ENCODE measurements at places on chromosomes 5 and 9.
A peak's percentile ranks its signal among the peaks of the same experiment; 100 is the strongest.

DNA sequence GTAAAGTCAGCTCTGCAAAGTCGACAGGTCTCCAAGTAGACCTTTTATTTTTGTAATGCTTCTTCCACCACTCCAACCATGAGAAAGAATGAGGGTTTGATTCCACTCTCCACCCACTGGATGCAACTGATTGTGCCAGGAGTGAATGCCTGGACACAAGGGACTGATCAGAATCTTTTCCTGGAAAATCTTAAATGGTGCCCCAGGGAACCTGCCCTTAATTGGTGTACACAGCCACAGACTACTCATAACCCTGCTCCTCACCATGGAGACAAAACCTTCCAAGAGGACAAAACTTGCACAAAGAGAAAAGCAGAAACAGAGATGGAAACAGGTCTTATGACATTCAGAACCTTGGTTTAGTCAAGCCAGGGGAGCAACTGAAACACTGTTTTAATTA is 208.6 kb upstream of the BRINP1 start:
- no peak for DNase-seq

GRCh38 chr5:127508644-127509373 is 8.6 kb upstream of the PRRC1 start:
- no peak for DNase-seq

DNA sequence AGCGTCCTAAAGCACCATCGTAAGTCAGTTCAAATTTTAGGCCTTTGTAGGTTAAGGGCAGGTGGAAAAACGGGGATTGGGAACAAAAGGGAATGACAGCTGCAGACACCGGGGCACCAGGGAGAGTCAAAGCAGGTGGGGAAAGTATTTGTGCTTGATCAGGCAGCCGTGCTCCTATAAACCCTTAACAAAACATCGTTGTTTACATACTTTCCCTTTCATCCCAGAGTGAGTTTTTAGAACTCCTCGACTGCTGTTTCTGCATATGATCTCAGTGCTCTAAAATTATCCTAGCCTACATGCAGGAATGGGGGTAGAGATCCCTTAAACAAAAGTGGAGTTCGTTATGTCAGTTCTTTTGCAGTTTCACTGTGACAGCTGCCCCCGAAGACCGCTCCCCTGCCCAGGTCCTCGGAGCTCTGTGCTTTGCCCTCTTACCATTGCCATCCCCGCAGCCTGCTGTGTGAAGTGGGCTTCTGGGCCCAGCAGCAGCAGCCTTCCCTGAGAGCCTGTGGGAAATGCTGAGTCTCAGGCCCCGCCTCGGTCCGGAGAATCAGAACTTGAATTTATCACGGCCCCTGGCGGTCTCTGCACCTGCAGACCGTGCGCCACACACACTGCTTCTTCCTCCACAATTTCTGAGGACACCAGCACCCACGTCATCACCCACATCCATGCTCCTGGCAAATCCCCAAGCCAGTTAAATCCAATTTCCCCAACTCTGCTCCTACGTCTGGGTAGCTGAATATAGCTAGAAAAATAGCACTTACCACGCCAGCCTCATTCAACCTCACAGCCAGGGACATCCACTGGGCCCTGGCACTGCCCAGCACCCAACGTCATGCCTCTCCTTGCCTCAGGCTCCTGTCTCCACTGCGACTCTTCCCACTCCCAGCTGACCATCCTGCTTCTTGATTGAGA is 86.8 kb downstream of the NSUN2 start:
- no peak for DNase-seq

DNA sequence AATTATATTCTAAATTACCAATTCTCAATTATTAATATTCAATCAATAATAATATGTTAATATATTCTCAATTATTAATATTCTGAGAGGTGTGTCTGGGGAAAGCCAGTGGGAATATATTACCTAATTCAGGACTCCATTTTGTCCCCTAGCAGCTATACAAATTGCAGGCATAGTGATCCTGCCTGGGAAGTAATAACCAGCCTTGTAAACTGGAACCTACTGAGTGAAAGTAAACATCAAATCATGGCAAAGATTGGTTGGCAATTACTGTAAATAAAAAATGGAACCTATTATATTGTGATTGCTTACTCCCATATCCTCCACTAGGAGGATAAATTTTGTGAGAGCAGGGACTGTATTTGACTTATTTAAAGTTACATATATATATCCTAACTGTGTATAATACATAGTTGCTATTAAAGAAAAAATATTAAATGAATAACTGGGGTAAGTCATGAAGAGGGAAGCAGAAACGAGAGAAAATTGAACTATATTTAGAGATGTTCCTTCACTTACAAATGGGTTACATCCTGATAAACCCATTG is 150.5 kb upstream of the ELL2 start:
- DNase-seq, result no peak

DNA sequence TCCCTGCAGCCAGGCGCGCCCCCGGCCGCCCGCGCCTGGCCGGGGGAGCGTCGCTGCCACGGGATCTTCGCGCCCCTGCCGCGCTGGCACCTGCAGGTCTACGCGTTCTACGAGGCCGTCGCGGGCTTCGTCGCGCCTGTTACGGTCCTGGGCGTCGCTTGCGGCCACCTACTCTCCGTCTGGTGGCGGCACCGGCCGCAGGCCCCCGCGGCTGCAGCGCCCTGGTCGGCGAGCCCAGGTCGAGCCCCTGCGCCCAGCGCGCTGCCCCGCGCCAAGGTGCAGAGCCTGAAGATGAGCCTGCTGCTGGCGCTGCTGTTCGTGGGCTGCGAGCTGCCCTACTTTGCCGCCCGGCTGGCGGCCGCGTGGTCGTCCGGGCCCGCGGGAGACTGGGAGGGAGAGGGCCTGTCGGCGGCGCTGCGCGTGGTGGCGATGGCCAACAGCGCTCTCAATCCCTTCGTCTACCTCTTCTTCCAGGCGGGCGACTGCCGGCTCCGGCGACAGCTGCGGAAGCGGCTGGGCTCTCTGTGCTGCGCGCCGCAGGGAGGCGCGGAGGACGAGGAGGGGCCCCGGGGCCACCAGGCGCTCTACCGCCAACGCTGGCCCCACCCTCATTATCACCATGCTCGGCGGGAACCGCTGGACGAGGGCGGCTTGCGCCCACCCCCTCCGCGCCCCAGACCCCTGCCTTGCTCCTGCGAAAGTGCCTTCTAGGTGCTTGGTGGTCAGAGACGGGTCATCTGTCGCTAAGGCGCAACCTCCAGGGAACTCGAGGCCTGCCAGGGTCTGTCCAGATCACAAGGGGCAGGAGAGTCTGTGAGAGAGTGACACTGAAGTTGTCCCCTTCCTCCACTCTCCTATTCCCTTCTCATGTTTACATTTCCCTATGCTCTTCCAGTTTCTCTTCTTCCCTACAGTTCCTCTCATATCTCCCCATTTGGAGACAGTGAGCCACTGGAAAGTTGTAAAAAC is 1.3 kb downstream of the GPR150 start:
- peak; percentile 50 for DNase-seq

DNA sequence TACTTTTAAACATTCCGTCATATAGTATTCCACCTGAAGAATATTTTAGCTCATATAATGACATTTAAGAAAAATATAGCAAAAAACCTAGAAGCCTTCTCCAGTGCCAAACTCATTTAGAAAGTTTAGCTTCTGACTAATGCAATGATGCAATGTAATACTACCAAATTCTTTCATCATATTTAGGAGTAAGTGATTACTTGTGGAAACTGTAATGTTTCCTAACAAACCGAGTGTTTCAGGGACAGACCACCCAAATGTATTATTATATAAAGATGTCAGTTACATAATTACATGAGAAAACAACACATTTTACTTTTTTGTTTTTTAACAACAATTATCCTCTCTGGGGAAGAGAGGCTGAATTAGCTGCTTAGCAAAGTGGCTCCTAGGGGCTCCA is 316.2 kb downstream of the ARL15 start:
- DNase-seq, result no peak

DNA sequence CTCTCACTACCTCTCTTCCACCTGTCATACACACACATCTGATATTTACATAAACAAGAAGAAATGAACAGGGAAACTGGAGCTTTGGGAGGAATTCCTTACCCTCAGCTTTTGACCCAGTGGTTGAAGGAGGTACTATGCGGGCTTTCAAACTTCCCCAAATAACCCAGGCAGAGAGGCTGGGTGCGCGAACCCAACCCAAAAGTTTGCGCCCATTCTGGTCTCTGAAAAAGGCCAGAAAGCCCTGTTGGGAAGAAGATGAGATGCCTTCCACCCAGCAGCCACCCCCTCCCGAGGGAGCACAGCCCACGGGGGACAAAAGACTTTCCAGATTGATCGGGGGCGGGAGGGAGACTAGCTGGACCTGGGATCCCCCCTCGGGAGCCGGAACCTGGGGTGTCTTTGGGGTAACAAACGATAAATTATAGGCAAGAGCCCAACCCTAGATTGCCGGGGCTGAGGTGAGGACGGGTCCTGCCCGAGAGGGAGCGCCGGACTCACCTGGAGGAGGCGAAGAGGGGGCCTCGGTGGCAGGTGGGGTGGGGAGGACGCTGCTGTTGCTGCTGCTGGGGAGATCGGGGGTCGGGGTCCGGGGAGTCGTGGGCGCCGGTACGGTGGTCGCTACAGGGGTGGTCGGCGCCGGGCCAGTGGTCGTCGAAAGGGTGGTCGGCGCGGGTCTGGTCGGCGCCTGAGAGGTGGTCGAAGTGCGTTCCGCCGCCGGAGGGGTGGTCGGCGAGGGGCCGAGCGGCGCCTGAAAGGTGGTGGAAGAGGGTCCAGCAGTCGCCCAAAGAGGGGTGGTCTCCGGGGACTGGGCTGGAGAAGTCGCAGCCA is 798 bp downstream of the MEGF9 start:
- peak; percentile 36 for DNase-seq

- no peak for DNase-seq
Observed at GRCh38 chr5:77360973-77361372, 131.1 kb downstream of the WDR41 start.

DNA sequence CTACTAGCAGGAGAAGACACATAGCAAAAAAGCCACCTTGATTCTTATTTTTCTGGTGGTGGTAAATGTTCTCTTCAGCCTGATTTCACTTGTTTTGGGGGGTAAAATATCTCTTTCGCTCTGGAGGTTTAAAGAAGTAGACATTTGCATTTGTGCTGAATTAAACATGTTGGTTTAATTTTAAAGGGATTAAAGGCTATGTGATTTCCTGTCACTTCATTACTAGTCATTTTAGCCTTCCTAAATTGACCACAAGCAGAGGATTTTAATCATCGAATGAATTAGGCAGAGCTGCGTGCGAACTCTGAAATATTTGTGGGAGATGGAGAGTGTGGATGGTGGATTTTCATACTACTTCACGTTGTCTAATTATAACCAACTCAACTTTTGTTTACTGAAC is 4.8 kb downstream of the RASGRF2 start:
- no peak for DNase-seq

DNA sequence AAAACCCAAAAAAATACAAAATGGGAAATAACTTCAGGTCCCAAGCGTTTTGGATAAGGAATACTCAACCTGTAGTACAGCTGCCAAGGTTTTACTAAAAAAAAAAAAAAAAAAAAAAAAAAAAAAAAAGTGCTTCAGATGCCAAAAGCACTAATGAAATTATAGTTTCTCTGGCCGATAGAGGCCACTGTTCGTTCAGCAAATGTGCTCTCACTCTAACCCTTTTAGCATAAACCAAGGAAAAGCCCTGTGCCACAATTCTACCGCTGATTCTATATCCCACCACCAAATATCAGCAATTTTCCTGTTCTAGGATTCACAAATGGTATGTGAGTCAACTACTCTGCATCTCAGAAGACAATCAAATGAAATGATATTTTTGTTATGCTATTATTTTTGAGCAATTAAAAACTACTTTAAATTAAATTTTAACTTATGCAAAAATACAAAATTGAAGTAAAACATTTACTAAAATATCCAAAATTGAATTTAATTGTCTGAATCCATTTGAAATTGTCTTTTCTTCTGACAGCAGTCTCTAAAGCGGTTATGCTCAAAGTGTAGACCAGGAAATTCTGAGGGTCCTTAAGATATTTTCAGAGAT is 79.8 kb downstream of the RICTOR start:
- peak; percentile 37 for DNase-seq

DNA sequence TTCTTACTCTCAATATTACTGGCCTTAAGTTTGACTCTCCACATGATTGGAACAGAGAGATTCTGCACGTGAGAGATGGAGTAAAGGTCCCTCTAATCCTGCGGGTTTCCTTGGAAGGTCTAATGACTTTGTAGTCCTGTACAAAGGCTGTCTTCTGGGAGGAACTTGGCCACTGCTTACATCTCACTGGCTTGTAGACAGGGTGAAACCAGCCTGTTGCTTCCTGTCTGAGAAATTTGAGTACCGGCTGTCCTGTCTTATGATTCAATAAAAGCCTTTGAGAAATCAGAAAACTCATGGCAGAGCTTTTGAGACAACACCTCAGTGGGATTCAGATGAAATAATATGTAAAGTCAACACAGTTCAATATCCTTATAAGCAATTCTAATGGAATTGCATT is 43.0 kb downstream of the IL31RA start:
- DNase-seq, result no peak

DNA sequence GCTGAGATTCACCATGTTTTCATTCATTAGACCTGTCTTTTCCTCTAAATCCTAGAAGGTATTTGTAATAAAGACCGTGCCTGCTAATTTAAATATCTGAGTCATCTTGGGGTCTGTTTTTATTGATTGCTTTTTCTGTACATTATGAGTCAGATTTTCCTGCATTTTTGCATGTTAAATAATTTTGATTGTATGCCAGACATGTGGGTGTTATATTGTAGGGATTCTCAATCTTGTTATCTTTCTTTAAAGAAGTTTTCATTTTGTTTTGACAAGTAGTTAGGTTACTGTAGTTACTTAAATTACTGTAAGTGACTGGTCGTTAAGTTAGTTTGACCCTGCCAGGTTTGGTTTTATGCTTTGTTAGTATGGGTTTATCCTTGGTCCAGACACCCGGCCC is 35.1 kb downstream of the EXOSC2 start:
- DNase-seq, result no peak

DNA sequence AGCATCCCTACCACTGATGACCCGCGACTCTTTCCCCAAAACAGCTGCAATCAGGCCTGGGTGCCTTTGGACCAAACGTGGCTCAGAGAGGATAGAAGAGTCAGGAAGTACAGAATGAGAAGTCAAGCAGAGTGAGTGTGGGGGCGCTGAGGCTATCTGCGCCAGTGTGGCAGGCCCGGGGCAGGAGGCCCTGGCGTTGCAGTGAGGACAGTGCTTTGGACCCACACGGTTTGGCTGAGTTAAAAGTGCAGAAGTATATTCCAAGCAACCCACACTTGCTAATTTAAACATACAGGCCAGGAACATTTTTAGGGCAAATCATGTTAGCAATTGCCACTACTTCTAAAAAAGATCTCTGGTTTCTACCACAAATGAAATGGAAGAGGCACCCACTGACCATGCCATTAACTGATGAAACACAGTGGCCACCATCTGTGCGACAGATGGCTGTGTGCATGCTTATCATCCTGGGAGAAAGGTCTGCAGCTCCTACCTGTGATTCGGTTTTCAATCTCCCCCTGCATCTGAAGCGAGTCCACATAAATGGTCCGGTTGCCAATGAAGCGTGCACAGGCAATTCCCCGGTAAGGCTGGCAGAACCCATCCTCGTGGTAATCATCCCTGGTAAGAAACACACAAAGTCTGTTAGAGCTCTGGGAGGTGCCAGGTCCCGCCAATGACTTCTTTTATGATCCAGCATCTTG is 213.0 kb downstream of the ROR2 start:
- DNase-seq, result no peak
